ENCODE measurements at places on chromosomes 6 and 20. TPM values are rescaled to one million over a fixed set of nuclear protein-coding genes. Genes with fewer than 3 reads are reported as not detected.

DNA sequence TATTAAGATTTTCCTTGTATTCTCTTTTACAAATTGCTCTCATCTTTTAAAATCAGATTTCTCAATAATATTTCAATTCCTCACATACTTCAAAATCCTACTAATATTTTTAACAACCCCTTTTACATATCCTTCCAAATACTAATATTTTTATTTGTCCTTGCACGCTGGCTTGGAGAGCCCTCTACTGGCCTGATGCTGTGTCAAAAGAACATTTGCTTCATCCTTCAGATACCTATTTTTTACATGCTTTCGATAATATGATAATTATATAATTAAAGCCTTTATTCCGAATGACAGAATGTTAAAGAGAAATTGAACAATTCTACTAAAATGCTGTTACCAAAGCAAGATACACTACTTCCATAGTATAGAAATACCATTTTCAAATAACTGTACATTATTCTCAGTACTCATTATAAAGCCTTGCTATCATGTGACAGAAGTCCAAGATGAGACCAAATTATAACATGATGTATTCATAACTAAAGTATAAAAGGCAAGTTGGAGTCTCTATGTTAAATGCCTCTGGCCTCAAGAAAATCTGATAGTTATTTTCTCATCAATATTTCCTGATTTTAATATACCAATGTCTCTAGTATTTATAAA is 39.0 kb upstream of the PLN start:
- no peak overlapping the region for H3K27ac ChIP-seq
- DNase-seq = peak; percentile 10
- no peaks in the 10 kb centered on the region for H3K4me1 ChIP-seq
- no peak overlapping the region for H3K4me3 ChIP-seq
- no peaks in the 10 kb centered on the region for H3K36me3 ChIP-seq

GRCh38 chr20:63309261-63310071 is 16.5 kb downstream of the COL20A1 start:
- no peak overlapping the region for H3K4me3 ChIP-seq
- no peaks in the 10 kb centered on the region for H3K4me1 ChIP-seq
- peaks cover 1% of the 10 kb centered on the region for H3K27me3 ChIP-seq
- no peaks in the 10 kb centered on the region for H3K36me3 ChIP-seq
- no peak overlapping the region for H3K27ac ChIP-seq
- DNase-seq = peak; percentile 79

The LINC00237 gene
- total RNA-seq = 1.8 TPM

The ADGRF1 gene
- 0.52 TPM for total RNA-seq

DNA sequence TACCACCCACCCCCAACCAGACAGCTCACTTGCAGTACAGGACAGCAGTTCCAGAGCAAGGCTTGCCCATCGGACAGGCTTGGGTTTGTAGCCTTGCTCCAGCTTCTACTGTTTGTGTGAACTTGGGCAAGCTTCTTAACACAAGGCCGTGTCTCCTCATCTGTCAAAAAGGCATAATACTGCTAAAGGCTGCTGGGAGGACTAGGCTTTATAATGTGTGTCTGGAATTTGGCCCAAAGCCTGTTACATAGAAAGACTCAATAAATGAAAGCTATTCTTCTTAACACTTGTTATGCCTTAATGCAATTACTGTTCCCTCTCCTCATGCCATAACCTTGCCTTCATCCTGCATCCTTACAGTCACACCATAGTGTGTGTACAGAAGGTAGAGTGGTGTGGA is 43.4 kb downstream of the LYRM4 start:
- no peaks in the 10 kb centered on the region for H3K36me3 ChIP-seq
- DNase-seq = no peak
- no peak overlapping the region for H3K27ac ChIP-seq
- no peaks in the 10 kb centered on the region for H3K27me3 ChIP-seq

DNA sequence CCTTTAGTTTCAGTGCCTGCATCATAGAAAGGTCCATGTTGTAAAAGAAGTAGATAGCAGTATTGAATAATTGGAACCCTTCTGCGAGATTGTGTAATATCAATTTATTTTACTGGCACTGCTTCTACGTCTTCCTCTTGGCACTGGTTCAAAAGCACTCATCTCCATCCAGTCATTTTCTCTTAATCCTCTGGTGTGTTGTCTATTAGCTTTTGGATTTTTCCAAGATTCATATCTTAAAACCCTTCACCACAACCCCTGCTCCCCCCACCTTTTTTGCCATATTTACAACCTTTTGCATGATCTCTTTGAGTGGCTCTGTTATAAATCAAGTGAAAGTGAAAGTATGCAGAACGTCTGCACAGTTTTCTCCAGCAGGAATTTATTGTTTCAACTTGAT is 76.6 kb upstream of the HSF2 start:
- H3K27me3 ChIP-seq = no peaks in the 10 kb centered on the region
- no peaks in the 10 kb centered on the region for H3K4me1 ChIP-seq
- H3K4me3 ChIP-seq = no peak overlapping the region
- no peaks in the 10 kb centered on the region for H3K36me3 ChIP-seq
- H3K27ac ChIP-seq = no peak overlapping the region

DNA sequence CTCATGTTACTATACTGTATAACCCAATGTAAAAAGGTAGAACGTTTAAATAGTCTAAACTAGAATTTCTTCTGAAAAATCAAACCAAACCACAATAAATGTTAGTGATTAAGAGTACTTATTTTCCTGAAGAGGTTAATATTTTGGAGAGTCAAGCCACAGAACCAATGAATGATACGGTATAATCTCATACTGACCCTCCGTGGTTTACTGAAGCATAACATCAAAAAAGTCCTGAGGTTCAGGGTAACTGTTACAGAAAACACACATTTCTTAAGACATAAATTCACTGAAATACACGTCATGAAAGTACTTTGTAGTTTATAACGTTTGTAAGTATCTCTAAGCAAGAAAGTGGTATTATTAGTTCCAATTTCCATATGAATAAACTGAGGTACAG is 28.9 kb downstream of the ESF1 start:
- H3K4me1 ChIP-seq = no peaks in the 10 kb centered on the region
- DNase-seq = no peak
- no peaks in the 10 kb centered on the region for H3K27me3 ChIP-seq
- peaks cover 2% of the 10 kb centered on the region for H3K36me3 ChIP-seq
- H3K4me3 ChIP-seq = no peak overlapping the region

DNA sequence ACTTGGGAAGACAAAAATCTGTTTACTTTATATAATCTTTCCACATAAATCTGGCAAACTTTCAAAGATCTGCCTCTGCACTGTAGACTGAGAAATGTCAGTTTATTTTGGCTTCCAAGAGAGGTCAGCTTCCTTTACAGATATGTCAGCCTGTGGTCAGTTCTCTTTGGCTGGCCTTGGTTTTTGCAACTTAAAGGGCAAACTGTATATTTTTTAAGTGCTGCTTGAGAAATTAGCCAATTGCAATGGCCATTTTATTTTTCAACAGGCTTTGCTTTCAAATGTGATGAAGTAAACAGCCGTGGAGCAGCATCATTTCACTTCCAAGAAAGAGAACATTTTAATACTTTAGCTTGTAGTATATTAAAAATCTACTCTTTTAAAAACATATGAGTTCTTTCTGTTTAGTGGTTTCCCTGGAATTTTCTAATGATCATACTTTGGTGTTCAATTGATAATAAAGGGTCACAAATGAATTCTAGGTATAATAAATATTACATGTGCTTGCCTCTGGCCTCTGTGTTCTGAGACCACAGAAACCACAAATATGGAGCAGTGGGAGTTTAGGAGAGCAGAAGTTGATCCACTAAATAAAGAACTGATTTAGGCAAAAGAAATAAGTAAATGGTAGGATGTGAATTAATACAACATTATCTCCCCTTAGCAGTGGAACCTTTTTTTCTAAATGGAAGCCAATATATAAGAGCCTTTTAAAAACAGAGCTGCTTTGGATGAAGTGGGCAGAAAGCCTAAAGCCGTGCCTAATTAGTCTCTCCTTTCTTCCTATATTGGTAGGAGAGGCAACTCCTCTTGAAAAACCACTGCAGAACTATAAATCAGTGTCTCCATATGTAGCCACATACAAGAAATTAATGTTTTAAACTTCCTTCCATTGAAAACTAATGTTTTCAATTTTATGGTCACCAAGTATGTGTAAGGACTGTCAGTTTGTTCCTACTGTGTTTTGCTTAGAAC is 16.2 kb downstream of the ADGRB3 start:
- DNase-seq = no peak
- no peak overlapping the region for H3K4me3 ChIP-seq
- H3K4me1 ChIP-seq = no peaks in the 10 kb centered on the region
- H3K27me3 ChIP-seq = no peaks in the 10 kb centered on the region

The ASIP gene
- not detected for total RNA-seq

The CSNK2A1 gene
- total RNA-seq = 188 TPM

DNA sequence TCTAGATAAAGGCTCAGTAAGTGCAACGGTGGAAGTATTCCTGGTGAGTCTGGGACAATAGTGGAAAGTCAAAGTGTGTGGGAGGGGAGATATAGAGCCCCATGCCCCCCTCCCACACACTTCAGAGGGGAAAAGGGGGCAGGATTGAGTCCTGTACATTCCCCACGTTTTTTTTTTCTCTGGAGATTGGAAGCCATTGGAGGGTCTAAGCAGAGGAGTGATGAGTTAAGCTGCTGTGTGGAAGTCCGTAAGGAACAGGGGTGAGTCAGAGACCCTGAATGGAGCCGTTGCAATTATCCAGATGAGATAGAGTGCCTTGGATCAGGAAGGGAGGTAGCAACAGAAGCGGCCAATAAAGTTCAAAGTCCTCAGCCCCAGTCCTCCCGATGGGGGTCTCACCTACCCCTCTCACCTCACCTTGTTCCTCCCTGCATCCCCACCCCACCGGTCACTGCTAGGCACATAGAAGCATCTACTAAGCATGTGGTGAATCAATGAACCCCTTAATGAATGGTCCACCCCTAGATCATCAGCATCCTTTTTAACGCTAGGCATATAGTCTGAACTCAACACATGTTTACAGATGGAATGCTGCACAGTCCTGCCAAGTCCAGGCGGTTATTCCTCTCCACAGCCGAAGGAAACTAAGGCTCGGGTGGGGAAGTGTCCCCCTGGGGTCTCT is 662 bp upstream of the SLC9A8 start:
- peaks cover 25% of the 10 kb centered on the region for H3K4me1 ChIP-seq
- no peaks in the 10 kb centered on the region for H3K27me3 ChIP-seq
- peak overlapping the region; percentile 96 for H3K27ac ChIP-seq
- no peaks in the 10 kb centered on the region for H3K36me3 ChIP-seq
- peak overlapping the region; percentile 68 for H3K4me3 ChIP-seq
- peak; percentile 31 for DNase-seq

GRCh38 chr6:90238496-90239266 is 58.0 kb downstream of the BACH2 start:
- no peak overlapping the region for H3K4me3 ChIP-seq
- H3K27ac ChIP-seq = no peak overlapping the region
- no peaks in the 10 kb centered on the region for H3K36me3 ChIP-seq
- no peaks in the 10 kb centered on the region for H3K27me3 ChIP-seq

- no peaks in the 10 kb centered on the region for H3K36me3 ChIP-seq
- H3K27ac ChIP-seq = no peak overlapping the region
- DNase-seq = peak; percentile 13
- H3K4me3 ChIP-seq = no peak overlapping the region
- peaks cover 2% of the 10 kb centered on the region for H3K27me3 ChIP-seq
- no peaks in the 10 kb centered on the region for H3K4me1 ChIP-seq
These were observed 194.9 kb downstream of the PHACTR1 start for GRCh38 chr6:12911427-12911826.

- peaks cover 19% of the 10 kb centered on the region for H3K4me1 ChIP-seq
- H3K27ac ChIP-seq = peak overlapping the region; percentile 97
- peaks cover 10% of the 10 kb centered on the region for H3K36me3 ChIP-seq
- DNase-seq = no peak
These were observed 2.2 kb downstream of the SRSF3 start for GRCh38 chr6:36596356-36596755.

The HDGFL1 gene
- total RNA-seq = not detected

GRCh38 chr6:14732226-14732843 is 513.5 kb upstream of the JARID2 start:
- peak; percentile 23 for DNase-seq
- no peaks in the 10 kb centered on the region for H3K27me3 ChIP-seq
- no peak overlapping the region for H3K4me3 ChIP-seq
- H3K4me1 ChIP-seq = peaks cover 33% of the 10 kb centered on the region
- no peaks in the 10 kb centered on the region for H3K36me3 ChIP-seq

GRCh38 chr6:134550604-134551003 is 232.7 kb upstream of the SGK1 start:
- no peaks in the 10 kb centered on the region for H3K36me3 ChIP-seq
- H3K27me3 ChIP-seq = no peaks in the 10 kb centered on the region
- H3K4me3 ChIP-seq = no peak overlapping the region
- peaks cover 6% of the 10 kb centered on the region for H3K4me1 ChIP-seq

DNA sequence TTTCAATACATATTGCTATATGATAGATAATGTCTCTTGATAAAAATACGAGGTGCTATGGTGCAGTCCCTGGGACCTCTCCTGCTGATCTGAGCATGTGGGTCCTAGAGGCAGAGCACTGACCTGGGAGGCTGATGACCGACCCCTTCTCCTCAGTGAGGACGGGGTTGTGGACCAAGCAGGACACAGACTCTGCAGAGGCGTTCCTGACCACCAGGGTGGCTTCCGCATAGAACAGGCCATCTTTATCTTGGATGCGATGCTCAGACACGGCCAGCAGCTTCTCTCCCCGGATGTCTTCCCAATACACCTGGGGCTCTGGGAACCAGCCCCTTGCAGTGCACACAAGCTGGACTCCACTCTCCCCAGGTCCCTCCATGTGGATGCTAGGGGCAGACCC is 4.2 kb downstream of the BTNL2 start:
- no peak for DNase-seq
- H3K4me1 ChIP-seq = peaks cover 8% of the 10 kb centered on the region
- H3K36me3 ChIP-seq = no peaks in the 10 kb centered on the region

The CLPSL1 gene
- not detected for total RNA-seq

The THBD gene
- 1.0 TPM for total RNA-seq

- no peak overlapping the region for H3K27ac ChIP-seq
- no peaks in the 10 kb centered on the region for H3K4me1 ChIP-seq
These were observed 46.2 kb downstream of the HLA-C start for GRCh38 chr6:31225735-31226134.

DNA sequence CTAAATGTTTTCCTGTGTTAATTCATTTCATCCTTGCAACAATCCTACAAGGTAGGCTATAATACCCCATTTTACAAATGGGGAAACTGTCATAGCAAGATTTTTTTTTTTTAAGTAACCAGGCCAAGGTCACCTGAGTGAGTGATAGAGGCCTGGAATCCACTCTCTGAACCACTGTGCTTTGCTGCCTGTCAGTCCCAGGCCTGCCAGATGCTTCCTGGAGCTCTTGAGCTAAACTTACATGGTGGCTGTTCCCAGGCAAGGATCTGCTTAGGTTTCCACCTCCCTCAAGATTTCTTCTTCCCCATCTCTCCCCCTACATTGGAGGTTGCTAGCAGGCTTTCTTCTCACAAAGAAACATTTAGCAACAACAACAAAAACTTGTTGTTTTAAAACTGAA is 32.7 kb upstream of the RNF8 start:
- no peak overlapping the region for H3K27ac ChIP-seq
- H3K36me3 ChIP-seq = no peaks in the 10 kb centered on the region
- H3K4me1 ChIP-seq = peaks cover 15% of the 10 kb centered on the region
- H3K4me3 ChIP-seq = no peak overlapping the region

The B4GALT5 gene
- 67.1 TPM for total RNA-seq

Measured in Caco-2 (cell line).